Activated T-cell treated with anti-CD3 and anti-CD28 coated beads, Interleukin-2, amount 50 U/mL, for 72 hours (primary cell): ENCODE measurements at places on chromosomes 1 and 21.

DNA sequence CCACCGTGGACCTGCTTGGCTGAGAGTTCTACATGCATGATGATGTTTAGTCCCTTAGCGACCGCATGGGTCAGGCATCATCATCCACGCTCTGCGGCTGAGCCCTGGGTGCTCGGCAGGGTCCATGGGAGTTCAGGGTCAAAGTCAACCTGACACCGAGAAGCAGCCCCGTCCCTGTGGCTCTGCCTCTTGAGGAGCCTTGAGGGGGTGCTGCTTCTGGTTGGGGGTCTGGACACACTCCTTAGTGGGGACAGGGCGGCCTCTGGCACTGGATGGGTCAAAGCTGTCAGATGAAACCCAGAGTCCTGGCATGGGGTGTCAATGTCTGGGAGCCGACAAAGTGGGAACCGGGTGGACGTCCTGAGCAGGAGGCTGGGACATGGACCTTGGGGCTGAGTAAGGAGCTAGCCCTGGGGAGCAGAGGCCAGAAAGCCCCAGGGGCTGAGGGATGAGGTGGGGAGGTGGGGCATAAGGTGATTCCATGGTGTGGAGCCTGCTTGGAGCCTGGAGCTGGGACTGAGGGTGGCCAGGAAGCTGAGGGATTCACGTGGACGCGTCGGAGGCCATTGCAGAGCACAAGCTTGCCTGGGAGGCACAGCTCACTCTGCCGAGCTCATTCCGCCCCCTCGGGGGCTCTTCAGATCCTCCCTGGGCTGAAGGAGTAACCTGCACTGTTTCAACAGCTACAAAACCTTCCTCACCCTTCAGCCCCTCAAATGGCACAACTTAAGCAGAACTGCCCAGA, 53.9 kb downstream of the UMODL1 start:
- no peak for DNase-seq

GRCh38 chr1:182145441-182145840, 83.9 kb upstream of the ZNF648 start:
- no peak for DNase-seq

DNA sequence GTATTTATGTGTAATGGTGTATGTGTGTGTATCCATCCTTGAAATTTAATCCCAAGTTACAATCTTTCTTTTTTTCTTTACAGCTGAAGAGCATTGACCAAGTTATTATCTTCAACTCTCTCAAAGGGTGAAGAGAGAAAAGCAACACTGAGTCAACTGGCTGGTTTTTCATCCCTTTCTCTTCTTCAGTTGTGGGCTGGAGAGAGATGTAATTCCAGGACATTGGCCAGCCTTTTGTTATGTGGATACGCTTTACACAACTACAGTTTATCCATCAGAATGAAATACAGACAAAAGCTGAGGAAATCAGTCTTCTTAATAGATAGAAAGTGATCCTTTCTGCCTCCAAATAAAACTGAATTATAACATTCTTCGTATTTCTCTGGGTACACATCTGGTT, 357.0 kb upstream of the NCAM2 start:
- no peak for DNase-seq

DNA sequence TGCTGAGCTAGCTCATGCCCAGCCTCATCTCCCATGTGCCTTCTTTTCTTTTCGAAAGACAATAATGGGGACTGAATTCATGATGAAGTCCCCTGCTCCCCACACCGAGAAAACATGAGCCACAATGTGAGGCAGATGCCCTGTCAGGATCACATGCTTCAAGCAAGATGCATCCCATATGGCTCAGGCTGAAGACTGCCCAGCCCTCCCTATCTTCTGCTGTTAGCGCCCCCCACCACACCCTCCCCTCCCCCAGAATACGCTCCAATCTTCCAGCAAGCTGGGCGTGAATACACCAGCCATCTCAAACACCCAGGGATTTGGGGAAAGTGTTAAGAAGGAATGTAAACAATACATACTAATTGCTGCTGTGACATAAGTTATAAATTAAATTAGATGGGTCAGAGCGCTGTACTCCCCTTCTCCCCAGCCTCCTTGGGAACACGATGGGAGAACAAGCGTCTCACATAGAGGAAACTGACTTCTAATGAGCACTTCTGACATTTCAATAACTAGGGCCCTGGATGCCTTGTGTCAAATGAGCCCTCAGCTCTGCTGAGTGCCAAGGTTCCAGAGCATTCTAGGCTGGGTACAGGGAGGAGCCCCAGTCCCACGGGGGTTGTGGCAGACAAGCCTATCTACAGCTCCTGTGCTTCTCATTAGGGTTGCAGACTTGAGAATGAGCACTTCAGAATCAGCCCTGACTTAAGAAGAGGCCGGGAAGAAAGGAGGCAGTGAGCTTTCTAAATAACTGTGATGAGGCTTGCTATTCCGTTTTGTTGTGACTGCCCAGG, 55.6 kb downstream of the TNR start:
- no peak for DNase-seq

DNA sequence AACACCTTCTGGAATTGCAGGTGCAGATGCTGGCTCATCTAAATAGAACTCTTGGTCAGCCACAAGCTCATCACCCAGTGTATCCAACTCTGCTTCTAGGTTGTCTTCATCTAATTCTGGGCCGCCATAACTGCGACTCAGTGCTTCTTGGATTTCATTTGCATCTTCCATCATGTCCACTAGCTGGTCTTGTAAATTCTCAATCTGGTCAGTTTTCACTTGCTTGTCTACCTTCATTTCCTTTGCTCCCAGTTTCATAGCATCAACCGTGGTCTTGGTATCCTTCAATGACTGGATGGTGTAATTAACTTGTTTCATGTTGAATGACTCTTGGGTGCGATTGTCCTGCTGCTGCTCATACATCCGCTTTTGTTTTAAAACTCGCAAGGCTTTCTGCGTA, 10.3 kb downstream of the ZBED6 start:
- no peak for DNase-seq

DNA sequence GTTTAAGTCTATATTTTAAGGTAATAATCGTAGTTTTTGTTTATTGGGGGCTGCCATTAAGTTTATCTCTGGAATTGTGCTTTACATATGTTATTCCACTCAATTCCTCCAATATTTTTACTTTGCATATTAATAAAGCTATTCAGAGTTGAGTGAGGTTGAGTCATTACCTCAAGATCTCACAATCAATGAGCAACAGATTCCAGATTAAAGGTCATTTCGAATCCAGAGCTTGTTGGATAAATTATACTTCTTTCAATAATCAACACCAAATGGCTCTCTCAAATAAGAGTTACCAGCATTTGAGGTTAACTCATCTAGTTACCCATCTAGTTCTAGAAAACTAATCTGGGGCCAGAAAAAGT, 16.7 kb downstream of the RGS4 start:
- DNase-seq: no peak

DNA sequence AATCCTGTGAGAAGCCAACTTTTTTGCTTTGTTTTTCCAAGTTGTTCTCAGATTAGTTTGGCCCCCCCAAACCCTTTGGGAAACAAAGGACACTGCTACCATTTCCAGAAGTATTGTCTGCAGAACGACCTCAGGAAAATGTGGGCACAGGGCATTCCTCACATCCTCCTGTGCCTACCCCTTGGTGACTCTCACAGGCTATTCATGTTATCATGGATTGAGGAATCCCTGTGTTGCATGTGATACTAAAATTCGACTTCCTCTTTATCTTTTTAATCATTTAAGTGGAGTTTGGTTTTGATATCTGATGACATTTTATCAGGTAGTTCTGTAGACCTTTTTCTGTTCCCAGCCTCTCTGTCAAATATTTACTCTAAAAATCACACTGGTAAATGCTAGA, 184.5 kb downstream of the FASLG start:
- no peak for DNase-seq

- no peak for DNase-seq
Measured at GRCh38 chr1:215539803-215540570, 27.1 kb upstream of the KCTD3 start.

DNA sequence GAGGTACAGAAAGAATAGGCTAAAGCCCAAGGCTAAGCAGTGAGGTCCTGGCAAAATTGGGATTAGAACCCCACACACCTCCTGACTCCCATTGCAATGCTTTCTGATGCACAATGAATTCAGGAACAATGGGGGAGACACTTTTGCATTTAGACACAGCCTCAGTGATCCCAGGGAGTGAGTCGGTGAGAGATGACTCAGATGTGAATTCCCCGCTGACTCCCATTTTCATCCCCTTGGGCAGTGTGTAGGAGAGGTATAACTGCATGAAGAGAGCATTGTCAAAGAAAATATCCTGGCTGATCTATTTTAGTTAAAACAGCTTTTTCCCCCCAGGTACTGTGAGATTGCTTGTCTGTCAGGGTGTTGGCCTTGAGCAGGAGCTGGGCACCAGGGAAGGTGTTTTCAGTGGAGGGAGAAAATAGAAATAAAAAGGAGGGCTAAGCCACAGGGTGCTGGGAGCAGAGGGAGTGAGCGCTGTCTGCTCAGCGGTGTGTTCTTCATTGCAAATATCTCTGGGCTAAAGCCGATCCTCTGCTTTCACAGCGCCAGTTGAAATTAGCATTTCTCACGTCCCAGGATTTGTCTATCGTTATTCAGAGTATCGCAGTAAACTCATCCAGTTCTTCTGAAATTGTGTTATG, 247.7 kb upstream of the PTBP2 start:
- DNase-seq: no peak

DNA sequence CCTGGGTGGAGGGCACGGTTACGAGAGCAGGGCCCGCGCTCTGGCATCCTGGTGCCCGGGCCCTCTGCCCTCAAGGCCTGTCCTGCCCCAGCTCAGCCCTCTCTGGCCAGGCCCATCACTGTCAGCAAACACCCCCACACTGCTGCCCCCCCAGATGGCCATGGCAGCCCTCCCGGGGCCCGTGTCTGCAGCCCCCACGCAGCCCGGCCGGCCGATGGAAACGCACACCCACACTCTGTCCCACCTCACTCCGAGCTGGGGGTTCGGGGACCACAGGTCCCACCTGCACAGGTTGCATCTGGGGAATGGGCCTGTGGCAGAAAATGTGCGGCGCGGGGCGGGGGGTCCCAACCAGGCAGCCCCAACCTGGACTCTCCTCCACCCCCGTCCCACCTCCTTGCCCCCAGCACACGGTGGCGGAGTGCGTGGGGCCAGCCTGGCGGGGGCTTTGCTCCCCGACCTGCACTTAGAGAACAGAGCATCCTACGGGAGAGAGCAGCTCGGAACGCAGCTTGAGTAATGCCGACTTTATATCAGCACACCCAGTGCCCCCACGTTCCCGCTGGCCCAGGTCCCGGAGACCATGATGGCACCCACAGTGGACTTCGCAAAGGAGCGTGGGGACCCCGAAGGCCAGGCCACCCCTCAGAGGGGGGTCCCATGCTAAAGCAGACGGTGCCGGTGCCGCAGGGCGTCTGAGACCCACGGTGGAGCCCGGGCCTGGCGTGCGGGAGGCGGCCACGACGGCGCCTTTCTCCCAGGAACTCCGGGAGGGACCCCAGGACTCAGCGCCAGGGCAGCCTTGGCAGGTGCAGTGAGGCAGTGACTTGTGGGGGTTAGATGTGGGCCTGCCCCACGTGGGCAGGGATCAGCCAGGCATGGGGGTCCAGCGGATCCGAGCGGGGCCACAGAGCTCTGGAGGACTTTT, 7.5 kb upstream of the RNF223 start:
- DNase-seq: no peak

- no peak for DNase-seq
Measured at GRCh38 chr21:41054018-41054578, 113.9 kb upstream of the BACE2 start.

DNA sequence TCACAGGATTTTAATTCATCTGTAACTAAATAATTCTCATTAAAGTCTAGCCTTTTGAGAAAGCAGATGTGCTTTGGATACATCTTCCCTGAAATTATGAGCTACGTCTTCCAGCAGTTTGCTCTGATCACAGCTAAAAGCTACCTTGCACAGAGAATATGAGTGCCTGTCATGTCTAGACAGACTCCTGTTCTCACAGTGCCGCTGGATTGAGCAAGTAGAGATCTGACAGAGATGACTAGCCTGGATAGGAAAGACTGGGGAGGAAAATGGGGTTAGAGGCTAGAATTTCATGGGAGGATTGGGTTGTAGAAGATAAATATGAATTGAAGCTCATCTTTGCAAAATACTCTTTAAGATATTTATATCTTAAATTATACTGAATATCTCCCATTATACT, 24.1 kb downstream of the CEPT1 start:
- DNase-seq: no peak

GRCh38 chr1:211741116-211741515, 65.7 kb upstream of the NEK2 start:
- no peak for DNase-seq

- DNase-seq: no peak
Measured at GRCh38 chr21:42143111-42143510, 72.0 kb downstream of the UMODL1 start.

DNA sequence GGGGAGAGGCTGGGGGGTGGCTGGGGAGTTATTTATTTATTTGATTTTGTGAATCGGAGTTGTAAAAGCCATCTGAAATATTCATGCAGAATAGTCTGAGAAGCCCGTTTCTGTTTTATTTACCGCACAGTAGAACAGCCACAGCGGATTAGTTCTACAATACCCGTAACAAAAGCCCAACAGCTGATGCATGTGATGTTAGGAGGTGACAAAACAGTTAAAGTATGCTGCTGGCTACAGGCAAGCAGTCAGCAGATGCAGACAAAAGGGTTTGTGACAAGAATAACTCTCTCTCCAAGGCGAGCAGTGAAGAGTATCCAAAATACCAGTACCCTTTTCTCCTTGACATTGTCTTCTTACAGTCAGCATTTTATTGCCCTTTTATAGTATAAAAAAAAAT, 42.0 kb downstream of the PROX1 start:
- DNase-seq: no peak

DNA sequence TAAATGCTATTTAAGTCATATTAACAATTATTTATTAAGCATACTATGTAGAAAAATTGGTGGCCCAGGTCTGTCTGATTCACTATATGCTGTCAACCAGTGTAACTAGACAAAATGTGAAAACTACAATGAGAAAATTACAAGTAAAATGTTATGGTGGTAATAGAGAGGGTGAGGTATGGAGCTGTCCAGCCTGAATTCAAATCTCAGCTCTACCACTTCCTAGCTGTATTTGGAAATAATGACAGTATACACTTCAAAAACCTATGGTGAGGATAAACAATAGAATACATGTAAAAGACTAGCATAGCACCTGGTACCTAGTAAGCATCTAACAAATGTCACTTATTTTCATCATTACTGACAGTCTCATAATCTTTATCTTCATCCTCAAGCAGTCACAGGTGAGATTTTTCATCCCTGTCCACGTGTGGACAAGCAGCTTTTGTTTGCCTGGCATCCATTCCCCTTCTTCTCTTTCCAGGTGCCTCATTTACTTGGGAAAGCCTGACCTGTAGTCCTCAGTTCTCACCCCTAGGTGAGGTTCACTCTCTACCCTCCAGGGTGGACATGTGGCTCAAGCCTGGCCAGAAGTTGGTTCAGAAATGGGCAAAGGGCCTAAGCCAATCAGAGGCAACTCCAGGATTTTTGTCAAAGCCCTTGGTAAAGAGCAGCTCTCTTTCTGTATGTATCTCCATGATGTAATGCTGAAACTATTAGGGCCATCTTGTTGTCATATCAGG, 29.5 kb downstream of the EGLN1 start:
- no peak for DNase-seq

DNA sequence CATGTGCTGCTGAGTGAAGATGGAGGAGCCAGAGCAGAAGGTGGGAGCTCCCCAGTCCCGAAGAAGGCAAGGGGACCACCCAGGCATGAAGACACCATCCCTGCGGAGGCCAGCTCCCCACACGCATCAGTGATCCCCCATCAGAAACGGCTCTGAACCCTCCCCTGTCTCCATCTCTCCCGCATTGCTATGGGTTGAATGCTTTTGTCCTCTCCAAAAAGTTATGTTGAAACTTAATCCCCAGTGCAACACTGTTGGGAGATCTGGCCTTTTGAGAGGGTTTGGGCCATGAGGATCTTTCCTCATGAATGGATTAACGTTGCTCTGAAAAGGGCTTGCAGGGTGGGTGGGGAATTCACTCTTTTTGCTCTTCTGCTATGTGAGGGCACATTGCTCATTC, 147.6 kb downstream of the AJAP1 start:
- DNase-seq: no peak
